ENCODE measurements at places on chromosomes 6 and 20. TPM values are rescaled to one million over a fixed set of nuclear protein-coding genes. Genes with fewer than 3 reads are reported as not detected.

DNA sequence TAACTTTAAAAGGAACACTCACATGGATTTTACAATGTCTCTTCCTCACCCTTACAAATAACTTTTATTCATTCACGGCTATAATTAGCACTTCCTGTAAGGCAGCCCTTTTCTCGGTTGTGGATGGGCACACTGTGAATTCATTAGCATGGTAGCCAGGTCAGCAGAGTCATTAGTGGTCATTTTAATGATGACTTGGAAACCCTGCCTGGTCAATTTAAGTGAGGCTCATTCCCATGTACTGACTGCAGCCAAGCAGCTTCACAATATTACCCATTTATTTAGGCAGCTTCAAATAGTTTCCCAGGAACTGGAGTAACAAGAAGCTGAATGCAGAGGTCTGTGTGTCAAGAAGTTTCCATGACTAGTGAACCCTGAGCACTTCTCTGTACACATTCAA is 248.8 kb downstream of the KHDC1L start:
- no peak overlapping the region for H3K27ac ChIP-seq
- H3K4me1 ChIP-seq: peaks cover 19% of the 10 kb centered on the region
- peaks cover 4% of the 10 kb centered on the region for H3K36me3 ChIP-seq

DNA sequence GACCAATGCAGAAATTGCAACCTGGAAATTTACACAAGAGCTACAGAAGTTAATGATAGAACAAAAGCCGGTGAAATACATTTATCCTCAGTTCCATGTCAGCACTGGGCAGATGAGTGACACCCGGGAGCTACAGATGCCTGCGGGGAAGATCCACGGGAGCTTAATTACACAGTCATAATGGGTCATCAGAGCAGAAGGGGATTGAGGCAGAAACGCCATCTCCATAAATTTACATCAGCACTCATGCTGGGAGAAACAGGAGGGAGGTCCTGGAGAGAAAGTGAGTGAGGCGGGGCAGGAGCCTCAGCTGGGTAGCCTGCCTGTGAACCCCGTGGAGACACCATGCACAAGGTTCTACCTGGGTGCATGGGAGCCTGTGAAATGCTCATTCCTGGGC is 37.6 kb upstream of the CST7 start:
- no peaks in the 10 kb centered on the region for H3K4me1 ChIP-seq
- H3K27ac ChIP-seq: no peak overlapping the region
- no peaks in the 10 kb centered on the region for H3K36me3 ChIP-seq
- no peak overlapping the region for H3K4me3 ChIP-seq

DNA sequence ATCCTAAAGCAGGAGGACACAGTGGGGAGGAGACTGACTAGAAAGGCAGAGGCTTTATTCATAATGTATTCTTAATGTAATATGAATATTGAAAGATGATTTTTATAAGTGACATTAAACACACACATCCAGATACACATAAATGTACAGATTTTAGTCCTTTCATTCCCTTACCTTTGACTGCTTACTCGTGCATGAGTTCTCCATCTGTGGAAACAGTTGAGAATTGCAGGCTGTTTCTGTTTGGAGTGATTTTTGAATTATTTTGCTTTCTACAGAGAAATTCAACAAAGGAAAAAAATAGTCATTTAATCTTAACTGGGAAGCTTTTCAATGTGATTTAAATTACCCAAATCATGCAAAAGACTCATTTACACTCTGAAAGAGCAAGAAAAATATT is 136.5 kb downstream of the RIMS1 start:
- H3K27ac ChIP-seq: no peak overlapping the region
- H3K4me3 ChIP-seq: no peak overlapping the region
- H3K36me3 ChIP-seq: no peaks in the 10 kb centered on the region
- peaks cover 4% of the 10 kb centered on the region for H3K27me3 ChIP-seq

Gene SLC22A7
- total RNA-seq: not detected

DNA sequence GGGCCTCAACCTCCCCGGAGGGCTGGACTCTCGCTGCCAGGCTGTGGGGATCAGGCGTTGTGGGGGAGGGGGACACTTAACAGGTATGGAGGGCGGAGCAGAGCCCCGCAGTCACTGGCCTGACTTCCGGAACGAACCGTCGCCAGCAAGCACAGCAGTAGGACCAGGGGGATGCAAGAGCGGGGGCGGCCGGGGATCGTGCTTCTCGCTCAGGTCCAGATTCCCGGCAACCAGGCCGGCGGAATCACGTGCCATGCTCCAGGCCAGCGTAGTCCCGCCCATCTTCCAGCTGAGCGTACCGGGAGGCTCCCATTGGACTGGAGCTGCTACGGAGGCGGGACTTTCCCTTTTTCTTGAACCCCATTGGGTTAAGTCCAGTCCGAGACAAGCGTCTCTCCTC is 10.0 kb upstream of the POU5F1 start:
- H3K27ac ChIP-seq: no peak overlapping the region
- no peaks in the 10 kb centered on the region for H3K36me3 ChIP-seq
- peaks cover 3% of the 10 kb centered on the region for H3K27me3 ChIP-seq

Gene PRDM13
- total RNA-seq: not detected

DNA sequence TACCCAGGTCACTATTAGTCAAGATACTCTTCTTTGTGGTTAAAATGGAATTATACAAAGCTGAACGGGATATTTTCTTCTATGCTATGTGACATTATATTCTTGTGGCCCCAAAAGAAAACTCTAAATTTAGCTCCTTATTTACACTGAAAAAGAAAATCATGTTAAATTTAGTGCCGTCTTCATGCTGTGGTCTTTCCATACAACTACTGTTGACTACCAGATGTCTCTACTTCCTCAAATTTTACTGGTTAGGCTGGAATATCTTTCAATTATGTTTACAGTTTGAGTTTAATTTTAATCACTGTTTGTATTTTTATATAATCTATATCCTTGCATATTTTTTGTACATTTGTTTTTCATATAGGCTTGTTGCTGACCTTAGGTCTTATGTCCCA is 95.6 kb upstream of the FOXO3 start:
- H3K4me3 ChIP-seq: no peak overlapping the region
- no peaks in the 10 kb centered on the region for H3K27me3 ChIP-seq
- DNase-seq: no peak
- H3K4me1 ChIP-seq: peaks cover 6% of the 10 kb centered on the region

- peaks cover 9% of the 10 kb centered on the region for H3K27me3 ChIP-seq
- H3K4me3 ChIP-seq: no peak overlapping the region
- no peaks in the 10 kb centered on the region for H3K4me1 ChIP-seq
Observed at GRCh38 chr20:24665741-24666191, 196.3 kb downstream of the SYNDIG1 start.

Gene TSPO2
- total RNA-seq: not detected

Gene C6orf15
- total RNA-seq: not detected

GRCh38 chr20:11890331-11891076 is 27.2 kb upstream of the BTBD3 start:
- H3K4me3 ChIP-seq: peak overlapping the region; percentile 62
- H3K4me1 ChIP-seq: peaks cover 31% of the 10 kb centered on the region
- H3K27me3 ChIP-seq: no peaks in the 10 kb centered on the region
- DNase-seq: peak; percentile 90
- H3K27ac ChIP-seq: peak overlapping the region; percentile 10

Gene TRIM10
- not detected for total RNA-seq

Gene FAM209B
- 0.36 TPM for total RNA-seq

Gene CUTA
- 238 TPM for total RNA-seq

GRCh38 chr6:162526960-162527359 is 200.6 kb downstream of the PRKN start:
- H3K36me3 ChIP-seq: no peaks in the 10 kb centered on the region
- no peak overlapping the region for H3K27ac ChIP-seq
- H3K27me3 ChIP-seq: no peaks in the 10 kb centered on the region
- no peak for DNase-seq
- no peak overlapping the region for H3K4me3 ChIP-seq

Gene PTCRA
- total RNA-seq: not detected

- peaks cover 36% of the 10 kb centered on the region for H3K36me3 ChIP-seq
- peaks cover 72% of the 10 kb centered on the region for H3K4me1 ChIP-seq
- H3K4me3 ChIP-seq: no peak overlapping the region
- no peak for DNase-seq
- H3K27ac ChIP-seq: peak overlapping the region; percentile 83
Observed at GRCh38 chr6:151322570-151322969, 68.8 kb downstream of the ZBTB2 start.

DNA sequence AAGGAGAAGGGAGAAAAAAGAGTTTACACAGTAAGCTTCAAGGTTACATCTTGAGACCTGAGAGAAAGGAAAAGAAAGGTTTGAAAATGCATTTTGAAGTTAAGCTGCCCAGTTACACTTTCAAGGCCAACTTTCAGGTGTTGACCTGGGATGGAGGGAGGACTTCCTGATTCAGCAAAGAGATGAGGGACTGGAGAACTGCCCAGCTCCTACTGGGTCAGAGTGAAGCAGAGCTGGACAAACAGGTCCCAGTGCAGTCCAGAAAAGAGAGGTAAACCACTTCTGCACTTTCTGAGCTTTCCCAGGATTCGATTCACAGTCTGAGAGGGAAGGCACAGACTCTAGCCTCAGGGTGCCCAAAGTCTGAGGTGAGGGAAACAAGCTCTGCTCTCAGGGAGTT is 6.0 kb upstream of the TJAP1 start:
- H3K4me1 ChIP-seq: no peaks in the 10 kb centered on the region
- no peak for DNase-seq
- H3K27me3 ChIP-seq: no peaks in the 10 kb centered on the region
- no peak overlapping the region for H3K4me3 ChIP-seq

GRCh38 chr6:164507206-164507940 is 802.0 kb downstream of the C6orf118 start:
- H3K4me3 ChIP-seq: no peak overlapping the region
- H3K27me3 ChIP-seq: no peaks in the 10 kb centered on the region
- H3K4me1 ChIP-seq: peaks cover 2% of the 10 kb centered on the region
- no peak for DNase-seq
- H3K27ac ChIP-seq: no peak overlapping the region
- H3K36me3 ChIP-seq: no peaks in the 10 kb centered on the region

Gene PLN
- 0.20 TPM for total RNA-seq

- H3K27me3 ChIP-seq: peaks cover 5% of the 10 kb centered on the region
- DNase-seq: no peak
- H3K27ac ChIP-seq: no peak overlapping the region
- H3K4me3 ChIP-seq: no peak overlapping the region
Observed at GRCh38 chr20:60529149-60529548, 570.9 kb downstream of the CDH26 start.

DNA sequence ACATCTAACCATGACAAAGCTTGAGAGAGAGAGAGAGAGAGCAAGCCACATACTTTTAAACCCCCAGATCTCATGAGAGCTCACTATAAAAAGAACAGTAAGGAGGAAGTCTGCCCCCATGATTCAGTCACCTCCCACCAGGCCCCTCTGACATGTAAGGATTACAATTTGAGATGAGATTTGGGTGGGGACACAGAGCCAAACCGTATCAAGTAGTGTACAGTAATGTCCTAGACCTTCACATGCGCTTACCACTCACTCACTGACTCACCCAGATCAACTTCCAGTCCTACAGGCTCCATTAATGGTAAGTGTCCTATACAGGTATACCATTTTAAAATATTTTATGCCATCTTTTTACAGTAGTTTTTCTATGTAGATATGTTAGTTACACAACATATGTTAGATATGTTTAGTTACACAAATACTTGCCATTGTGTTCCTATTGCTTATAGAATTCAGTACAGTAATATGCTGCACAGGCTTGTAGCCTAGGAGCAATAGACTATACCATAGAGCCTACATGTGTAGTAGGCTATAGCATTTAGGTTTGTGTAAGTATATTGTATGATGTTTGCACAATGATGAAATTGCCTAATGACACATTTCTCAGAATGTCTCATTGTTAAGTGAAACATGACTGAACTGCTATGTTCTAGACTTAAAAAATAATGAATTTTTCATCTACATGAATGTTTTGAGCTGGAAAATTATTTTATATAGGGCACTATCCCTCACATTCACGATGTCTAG is 11.7 kb downstream of the TSPYL1 start:
- H3K27me3 ChIP-seq: no peaks in the 10 kb centered on the region
- no peak overlapping the region for H3K4me3 ChIP-seq
- H3K27ac ChIP-seq: no peak overlapping the region
- peaks cover 5% of the 10 kb centered on the region for H3K4me1 ChIP-seq
- H3K36me3 ChIP-seq: peaks cover 23% of the 10 kb centered on the region
- no peak for DNase-seq

Gene OR12D3
- not detected for total RNA-seq

- H3K36me3 ChIP-seq: no peaks in the 10 kb centered on the region
- DNase-seq: no peak
- no peak overlapping the region for H3K4me3 ChIP-seq
- H3K4me1 ChIP-seq: peaks cover 32% of the 10 kb centered on the region
- H3K27ac ChIP-seq: no peak overlapping the region
Observed at GRCh38 chr6:14790976-14791375, 454.9 kb upstream of the JARID2 start.

GRCh38 chr6:163711615-163712565 is 297.4 kb downstream of the QKI start:
- H3K4me3 ChIP-seq: no peak overlapping the region
- no peaks in the 10 kb centered on the region for H3K36me3 ChIP-seq
- H3K27ac ChIP-seq: no peak overlapping the region
- H3K4me1 ChIP-seq: peaks cover 6% of the 10 kb centered on the region

Gene BCAS1
- 0.20 TPM for total RNA-seq

Gene ULBP2
- total RNA-seq: 0.23 TPM

GRCh38 chr6:142851601-142852000 is 93.4 kb downstream of the HIVEP2 start:
- peak overlapping the region; percentile 21 for H3K27ac ChIP-seq
- no peak overlapping the region for H3K4me3 ChIP-seq
- no peak for DNase-seq
- H3K4me1 ChIP-seq: peaks cover 64% of the 10 kb centered on the region
- H3K27me3 ChIP-seq: no peaks in the 10 kb centered on the region

Gene RPS21
- 1,089 TPM for total RNA-seq

Gene LEMD2
- total RNA-seq: 82.2 TPM

DNA sequence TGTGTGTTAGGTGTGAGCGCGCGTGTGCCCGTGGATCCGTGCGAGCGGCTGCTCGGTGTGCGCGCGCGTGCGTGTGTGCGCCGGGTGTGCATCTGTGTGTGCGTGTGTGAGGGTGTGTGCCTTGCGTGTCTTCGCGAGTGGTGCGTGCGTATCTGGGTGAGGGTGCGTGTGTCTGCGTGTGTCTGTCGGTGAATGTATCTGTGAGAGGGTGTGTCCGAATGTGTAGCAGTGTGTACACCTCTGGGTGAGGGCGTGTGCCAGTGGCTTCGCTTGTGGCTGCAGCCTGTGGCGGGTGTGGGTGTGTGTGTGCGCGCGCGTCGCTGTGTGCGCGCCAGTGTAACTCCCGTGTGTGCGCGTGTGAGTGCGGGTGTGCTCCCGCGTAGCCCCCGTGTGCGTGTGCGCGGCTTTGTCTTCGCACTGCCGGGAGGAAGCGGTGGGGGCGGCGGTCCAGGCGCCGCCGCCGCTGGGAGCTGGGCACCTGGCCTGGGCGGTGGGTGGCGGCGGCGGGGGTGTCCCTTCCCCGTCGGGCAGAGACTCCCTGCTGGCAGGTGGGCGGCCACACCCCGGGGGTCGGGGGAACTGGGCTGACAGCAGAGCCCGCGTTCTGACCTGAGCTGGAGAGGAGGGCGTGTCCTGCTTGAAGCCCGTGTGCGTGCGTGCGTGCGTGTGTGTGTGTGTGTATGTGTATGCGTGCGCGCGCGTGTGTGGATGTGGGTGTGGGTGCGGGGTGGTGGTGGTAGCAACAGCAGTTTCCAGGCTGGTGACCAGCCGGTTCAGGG is 61.3 kb upstream of the EPB41L1 start:
- H3K27me3 ChIP-seq: peaks cover 26% of the 10 kb centered on the region
- H3K36me3 ChIP-seq: no peaks in the 10 kb centered on the region
- peaks cover 17% of the 10 kb centered on the region for H3K4me1 ChIP-seq
- peak; percentile 23 for DNase-seq
- H3K27ac ChIP-seq: peak overlapping the region; percentile 63

Gene C4A
- 12.3 TPM for total RNA-seq

Data from mesothelial cell of epicardium (in vitro differentiated cells).